ENCODE measurements at places on chromosomes 12 and 14. TPM values are rescaled to one million over a fixed set of nuclear protein-coding genes. Genes with fewer than 3 reads are reported as not detected.

GRCh38 chr12:51127050-51127729, 43.8 kb upstream of the CSRNP2 start:
- DNase-seq = no peak

GRCh38 chr12:119069147-119069642, 87.9 kb downstream of the SRRM4 start:
- DNase-seq = no peak

BCL2L14 gene
- total RNA-seq = 5.7 TPM

ZNF26 gene
- total RNA-seq = 20.8 TPM

KRT2 gene
- total RNA-seq = 0.10 TPM

KITLG gene
- total RNA-seq = not detected

DNA sequence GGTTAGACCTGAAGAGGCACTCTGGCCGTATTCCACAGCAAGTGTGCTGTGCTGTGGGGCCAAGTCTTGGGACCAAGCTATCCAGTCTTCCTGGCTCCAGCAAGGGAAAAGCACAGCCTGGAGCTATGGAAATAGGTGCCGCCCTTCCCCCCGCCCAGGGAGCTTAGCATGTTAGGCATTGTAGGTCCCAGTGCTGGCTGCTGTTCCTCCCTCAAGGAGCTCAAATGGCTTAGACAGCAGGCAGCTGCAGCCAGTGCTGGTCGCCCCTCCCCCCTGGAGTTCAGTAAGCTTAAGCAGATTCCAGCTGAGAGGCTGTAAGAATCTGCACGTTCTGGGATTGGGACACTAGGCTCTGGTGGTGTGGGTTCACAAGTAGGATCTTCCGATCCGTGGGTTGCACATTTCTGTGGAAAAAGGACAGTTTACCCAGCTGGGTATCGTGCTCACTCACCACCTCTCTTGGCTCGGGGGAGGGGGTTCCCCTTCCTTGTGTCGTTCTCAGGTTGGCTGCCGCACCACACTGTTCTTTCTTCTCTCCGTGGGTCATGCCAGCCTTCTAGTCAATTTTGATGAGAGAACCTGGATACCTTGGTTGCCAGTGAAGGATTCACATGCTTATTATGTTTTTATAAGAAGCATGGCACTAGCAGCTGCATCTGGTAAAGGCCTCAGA, 127.3 kb downstream of the CNTN1 start:
- DNase-seq = no peak

- DNase-seq = peak; percentile 77
Observed at GRCh38 chr12:26831951-26832821, 808 bp downstream of the ITPR2 start.

- DNase-seq = no peak
Observed at GRCh38 chr12:122076743-122077495, 1.6 kb upstream of the MLXIP start.

LRP6 gene
- 0.37 TPM for total RNA-seq
